ENCODE measurements at places on chromosomes 5 and 9.

GRCh38 chr9:112110777-112111113 lies 64.4 kb downstream of the SUSD1 start:
- no peak for DNase-seq

DNA sequence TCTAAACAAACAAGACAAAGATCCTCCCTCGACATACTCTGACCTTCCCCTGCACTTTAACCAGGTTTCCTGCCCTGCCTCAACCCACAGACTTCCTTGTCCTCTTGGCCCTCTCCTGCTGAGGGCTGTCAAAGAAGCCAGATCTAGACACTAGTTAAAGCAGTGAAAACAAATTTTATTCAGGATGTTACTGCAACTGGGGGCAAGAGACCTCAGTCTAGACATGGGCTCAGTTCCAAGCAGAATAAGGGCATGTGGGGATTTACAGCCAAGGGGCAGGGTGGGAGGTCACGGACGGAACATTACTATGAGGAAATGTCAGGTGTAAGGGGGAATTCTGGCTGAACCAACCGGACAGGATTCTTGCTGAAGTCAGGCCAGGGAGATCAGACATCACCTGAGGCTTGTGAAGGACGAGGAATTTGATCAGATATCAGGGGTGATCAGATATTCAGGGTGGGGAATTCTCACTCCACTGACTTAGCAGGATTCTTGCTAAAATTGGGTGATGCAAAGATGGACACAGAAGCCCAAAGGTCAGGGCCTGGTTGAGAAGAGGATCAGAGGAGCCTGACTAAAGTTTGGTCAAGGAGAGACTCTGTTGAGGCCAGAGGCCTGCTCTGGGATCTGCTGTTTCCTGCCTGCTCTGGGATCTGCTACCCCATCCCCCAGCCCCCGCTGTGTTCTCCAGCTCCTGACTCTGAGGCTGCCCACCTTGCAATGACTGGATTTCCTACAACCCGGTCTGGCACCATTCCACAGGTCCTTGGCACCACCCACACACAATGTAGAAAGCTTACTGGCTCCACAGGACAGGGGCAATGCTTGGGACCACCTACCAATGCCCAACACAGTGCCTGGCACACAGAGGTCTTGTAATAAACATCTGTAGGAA lies 21.5 kb downstream of the GABBR2 start:
- no peak for DNase-seq

DNA sequence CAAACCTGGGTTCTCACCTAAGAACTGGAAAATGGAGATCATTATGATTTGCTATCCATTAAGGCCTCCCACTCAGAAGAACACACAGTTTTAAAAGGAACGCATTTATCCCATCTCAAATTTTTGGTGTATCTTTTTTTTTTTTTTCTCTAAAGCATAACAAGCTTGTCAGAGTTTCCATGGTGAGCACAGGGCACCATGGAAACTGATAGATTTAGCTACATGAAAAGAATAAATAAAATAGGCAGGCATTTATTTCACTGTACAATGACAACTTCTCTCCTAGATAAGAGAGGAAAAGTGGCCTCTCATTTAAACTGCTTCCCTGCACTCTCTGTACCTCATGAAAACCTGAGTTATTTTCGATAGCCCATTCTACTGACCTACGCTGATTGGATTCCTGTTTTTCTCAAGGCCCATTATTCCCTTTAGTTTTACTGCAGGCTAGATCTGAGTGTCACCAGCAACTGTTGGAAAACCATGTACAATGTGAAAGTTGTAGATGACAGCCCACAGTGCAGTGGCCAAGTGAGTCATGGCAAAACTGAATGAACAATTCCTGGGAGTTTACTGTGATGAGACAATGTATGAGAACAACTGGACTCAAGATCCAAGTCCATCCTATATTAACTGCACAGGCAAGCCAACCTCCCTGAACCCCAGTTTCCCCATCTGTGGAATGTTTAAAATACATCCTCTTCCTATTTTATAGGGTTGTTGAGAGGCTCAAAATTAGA lies 4.3 kb upstream of the GDA start:
- DNase-seq: no peak

- no peak for DNase-seq
These were observed 176.9 kb downstream of the BNC2 start for GRCh38 chr9:16693616-16694015.

- DNase-seq: no peak
These were observed 263.6 kb upstream of the RASA1 start for GRCh38 chr5:87004101-87004500.

DNA sequence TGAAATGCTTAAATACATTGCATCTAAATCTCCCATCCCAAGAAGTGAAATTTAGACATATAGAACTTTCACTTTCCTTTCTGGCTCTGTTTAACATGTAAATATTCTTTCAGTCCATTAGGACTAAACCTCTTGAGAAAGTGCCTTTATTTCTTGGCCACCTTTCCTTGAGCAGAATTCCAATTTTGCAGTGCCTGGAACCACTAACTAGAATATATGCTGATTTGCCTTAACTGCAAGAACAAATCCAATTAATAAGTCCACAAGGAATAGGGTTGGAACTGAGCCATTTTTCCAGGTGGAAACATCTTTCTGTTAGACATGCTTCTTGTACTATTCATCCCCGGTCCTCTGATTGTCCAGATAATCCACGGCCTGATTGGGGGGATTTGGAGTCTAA lies 478.0 kb downstream of the ENC1 start:
- DNase-seq: no peak

- DNase-seq: no peak
These were observed 88.2 kb upstream of the NIPAL4 start for GRCh38 chr5:157371655-157372471.

DNA sequence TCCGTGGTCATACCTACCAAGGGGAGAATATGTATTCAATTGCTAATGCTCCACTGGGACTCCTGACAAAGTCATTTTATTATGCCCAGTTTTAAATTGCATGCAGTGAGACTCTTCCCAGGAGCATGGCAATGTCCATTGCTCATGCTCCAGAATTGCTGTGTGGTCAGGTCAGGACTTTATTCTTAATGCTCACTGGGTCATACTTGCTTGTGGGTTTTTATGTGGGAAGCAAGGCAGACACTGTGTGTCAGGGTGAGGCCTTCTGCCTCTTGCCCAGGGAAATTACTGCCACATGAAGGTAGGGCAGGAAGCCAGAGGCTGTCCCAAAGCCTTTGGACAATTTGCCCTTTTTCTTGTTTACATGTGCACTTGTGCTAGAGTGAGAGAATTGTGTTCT lies 164.6 kb upstream of the MEF2C start:
- no peak for DNase-seq

GRCh38 chr5:126961702-126962101 lies 68.7 kb downstream of the MARCHF3 start:
- DNase-seq: no peak

GRCh38 chr9:5951686-5952211 lies 61.1 kb downstream of the MLANA start:
- DNase-seq: no peak

GRCh38 chr5:150660108-150660831 lies 781 bp upstream of the MYOZ3 start:
- DNase-seq: no peak

- no peak for DNase-seq
These were observed 135.7 kb upstream of the GDNF start for GRCh38 chr5:37975531-37975930.

DNA sequence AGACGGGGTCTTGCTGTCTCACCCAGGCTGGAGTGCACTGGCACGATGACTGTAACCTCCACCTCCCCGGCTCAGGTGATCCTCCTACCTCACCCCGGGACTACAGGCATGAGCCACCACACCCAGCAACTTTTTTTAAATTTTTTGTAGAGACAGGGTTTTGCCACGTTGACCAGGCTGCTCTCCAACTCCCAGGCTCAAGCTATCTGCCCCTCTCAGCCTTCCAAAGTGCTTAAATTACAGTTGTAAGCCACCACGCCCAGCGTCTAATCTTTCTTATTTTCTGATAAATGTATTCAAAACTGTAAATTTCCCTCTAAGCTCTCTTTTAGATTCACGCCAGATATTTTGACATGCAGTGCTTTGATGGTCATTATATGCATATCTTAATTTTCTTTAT lies 10.3 kb downstream of the FRRS1L start:
- DNase-seq: no peak

DNA sequence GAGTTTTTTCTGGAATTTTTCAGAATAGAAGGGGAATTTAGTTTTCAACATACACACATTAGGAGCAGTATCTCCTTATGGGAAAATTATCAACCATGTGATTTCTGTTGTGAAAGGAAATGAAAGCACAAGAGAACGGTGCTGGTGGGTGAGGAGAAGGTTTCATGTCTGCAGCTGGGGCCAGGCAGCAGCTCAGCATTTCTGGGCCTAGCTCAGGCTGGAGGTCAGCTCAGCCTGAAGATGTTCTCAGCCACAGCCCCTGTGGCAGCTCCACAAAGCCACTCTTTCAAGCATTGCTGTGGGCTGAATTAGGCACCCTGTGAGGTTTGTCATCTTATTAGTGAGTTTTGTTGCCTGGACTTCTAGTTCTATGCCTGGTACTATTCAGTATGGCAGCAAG lies 90.3 kb downstream of the DIRAS2 start:
- DNase-seq: no peak

DNA sequence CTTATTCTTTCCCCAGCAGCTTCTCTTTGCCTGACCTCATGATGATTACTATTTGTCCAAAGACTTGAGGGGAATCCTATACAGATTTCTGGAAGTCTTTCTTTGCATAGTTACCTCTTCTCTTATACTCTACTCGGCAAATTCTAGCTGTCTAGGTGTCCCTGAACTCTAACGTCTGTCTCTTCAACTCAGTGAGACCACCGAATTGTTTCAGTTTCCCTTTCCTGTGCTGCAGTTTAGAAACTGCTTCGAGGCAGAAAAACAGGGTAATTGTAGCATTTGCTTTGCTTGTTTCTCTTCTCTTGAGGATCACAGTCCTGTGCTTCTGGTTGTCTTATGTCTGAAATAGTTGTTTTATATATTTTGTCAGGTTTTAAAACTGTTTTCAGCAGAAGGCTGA lies 14.8 kb downstream of the LVRN start:
- DNase-seq: no peak

DNA sequence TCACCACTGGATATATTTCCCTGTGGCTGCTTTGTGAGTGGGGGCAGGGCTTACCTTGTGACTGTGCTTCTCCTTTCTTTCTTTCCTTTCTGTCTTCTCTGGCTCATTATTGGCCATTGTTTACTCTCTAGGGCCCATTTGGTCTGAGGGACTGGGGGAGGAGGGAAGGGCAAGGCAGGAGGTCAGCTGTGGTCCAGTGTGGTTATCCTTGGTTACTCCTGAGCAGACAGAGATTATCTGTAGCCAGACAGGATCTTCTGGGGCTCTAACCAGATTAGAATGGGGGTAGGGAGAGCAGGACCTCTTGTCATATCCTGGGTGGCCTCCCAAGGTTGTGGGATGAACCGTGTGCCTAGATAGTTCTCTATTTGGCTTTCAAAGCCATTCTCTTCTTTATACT lies 71.2 kb downstream of the ANKRD55 start:
- DNase-seq: no peak

- no peak for DNase-seq
These were observed 189.0 kb upstream of the PPP1R26 start for GRCh38 chr9:135290566-135290965.

- peak; percentile 91 for DNase-seq
These were observed at the start of gene FCHO2 for GRCh38 chr5:72955768-72956323. FCHO2 (plus strand) TSS chr5:72956041; CDS start chr5:72956097, 56 bp downstream.

DNA sequence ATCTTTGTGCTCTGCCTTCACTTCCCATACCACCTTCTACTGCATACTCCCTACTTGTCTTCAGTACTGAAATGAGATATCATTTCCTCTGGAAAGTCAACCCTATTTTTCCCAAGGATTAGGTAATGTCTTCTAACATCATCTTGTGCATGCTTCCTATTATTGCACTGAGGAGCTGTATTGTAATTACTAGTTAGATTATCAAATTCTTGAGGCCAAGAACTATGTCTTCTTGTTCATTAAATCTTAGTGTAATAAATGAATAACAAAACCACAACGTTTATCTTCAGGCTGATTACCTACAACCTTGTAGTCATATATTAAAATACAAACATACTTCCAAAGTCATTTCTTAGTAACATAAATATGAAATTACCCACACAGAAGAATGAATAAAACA lies 87.9 kb upstream of the POU5F2 start:
- DNase-seq: no peak

DNA sequence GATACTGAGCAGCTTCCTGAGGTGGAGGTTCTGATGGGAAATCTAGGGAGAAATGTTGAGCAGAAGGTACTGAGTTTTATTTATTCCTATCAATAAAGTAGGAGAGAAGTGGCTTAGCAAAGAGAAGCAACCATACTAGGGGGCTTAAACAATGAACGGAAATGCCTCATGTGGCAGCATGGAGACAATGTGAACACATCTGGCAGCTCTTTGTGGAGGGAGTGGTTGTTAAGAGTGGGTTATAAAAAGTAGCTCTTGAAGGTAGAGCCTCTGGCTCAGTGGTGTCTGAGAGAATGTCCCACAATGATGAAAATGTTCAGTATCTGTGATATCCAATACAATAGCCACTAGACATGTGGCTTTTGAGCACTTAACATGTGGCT lies 52.7 kb upstream of the EQTN start:
- no peak for DNase-seq

- peak; percentile 21 for DNase-seq
These were observed 792 bp downstream of the NTMT1 start for GRCh38 chr9:129626625-129627284.

DNA sequence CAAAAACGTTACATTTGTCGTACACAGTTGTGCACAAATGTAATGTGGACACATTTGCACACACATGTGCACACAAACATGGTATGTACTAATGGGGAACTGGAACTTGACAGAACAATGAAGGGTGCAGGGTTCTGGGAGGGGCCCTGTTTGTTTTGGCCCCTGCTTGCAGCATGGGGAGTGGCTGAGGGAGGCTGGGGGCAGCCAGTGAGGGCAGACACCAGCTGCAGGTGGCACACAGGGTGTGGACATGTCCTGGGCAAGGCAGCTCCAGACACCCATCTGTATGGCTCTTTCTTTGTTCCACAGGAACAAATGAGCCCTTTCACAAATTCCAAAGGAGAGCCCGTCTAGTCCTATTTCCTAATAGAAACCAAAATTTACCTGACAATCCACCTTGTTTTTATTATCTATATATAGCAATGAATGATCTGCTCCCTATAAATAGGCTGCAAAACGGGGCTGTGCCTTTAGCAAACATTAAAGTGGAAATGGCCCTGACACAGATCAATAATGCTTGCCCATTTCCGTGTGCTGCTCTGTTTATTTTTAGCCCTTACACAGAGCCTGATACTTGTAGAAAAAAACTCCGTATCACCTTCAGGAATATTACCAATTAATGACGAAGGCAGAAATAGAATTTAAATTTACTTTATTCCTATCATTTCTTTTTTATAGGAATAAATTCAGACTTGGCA lies 26.4 kb downstream of the MARCHF3 start:
- no peak for DNase-seq

GRCh38 chr5:1018596-1018995 lies 10.0 kb downstream of the NKD2 start:
- no peak for DNase-seq

GRCh38 chr5:142697356-142698255 lies 11.7 kb upstream of the FGF1 start:
- DNase-seq: no peak

Measured in effector CD8-positive, alpha-beta T cell (primary cell).